Midbrain (tissue), 1 donor: ENCODE measurements at places on chromosomes 5 and 9.

DNA sequence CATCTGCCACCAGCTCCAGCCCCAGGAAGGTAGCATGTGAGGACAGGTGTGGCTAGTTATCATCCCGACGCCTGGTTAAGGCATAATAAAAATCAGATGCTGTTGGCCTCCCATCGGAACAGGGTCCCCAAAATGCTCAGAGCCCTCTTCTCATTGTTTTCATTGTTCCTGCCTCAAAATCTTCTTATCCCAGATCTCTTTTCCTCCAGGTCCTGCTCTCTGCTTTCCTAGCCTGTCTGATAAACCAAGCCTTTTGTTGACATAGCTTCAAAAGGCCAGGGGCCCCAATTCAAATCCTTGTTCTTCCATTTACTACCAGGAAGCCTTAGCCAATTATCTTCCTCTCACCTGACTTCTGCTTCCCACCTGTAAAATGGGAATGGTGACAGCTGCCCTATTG, 130.1 kb upstream of the ADRA1B start:
- DNase-seq: no peak

GRCh38 chr9:37126214-37126788, 5.9 kb downstream of the ZCCHC7 start:
- no peak for DNase-seq

- DNase-seq: no peak
Observed at GRCh38 chr9:36903541-36904435, 130.3 kb downstream of the PAX5 start.

DNA sequence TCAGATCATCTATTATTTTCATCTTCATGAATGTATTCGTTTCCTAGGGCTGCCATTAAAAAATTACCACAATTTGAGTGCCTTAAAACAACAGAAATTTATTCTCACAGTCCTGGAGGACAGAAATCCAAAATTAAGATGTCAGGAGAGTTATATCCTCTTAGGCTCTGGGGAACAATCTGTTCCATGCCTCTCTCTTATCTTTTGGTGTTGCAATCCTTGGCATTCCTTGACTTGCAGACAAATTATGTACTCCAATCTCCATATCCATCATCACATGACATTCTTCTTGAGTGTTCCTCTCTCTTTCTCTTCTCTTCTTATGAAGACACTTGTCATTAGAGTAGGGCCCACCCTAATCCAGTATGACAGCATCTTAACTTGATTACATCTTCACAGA, 339.4 kb downstream of the EFNA5 start:
- DNase-seq: no peak
